ENCODE measurements at places on chromosomes 7 and 10.

DNA sequence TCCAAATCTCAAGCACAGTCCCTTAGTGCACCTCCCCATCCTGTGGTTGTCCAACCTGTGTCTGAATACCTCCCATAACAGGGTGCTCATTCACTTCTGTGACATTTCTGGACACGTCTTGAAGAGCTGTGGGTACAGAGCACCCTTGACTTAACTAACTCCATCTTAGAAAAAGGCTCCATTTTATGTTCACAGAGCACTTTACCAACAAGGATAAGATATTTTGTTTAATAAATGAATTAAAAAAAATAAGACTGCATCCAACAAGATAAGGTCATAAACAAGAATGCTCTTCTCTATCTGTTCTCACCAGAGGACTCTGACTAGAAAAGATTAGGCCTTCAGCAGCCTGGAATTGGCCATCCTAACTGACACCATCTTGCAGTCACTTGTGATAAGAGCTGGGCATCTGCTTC is 335.2 kb upstream of the ZNF32 start:
- no peak for DNase-seq

- no peak for DNase-seq
Measured at GRCh38 chr7:84113286-84113685, 81.3 kb downstream of the SEMA3A start.

DNA sequence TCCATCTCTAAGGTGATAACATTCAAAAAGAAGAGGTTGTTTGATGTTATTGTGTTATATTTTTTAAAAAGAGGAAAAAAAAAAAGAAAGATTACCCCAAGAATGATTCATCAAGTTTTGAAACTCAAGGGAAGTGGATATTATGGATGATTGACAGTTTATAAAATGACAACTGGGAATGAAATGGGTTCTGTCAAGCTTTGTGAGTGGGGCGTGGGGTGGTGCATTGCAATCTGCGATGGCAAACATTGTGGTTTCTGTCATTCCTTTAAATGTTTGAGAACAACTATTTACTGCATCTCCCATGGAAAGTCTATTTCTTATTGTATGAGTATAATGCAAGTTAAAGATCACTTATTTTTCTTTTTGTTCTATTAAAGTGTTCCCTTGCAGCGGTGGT is 297.0 kb downstream of the CCDC3 start:
- no peak for DNase-seq

GRCh38 chr7:43873300-43873699 is 4.0 kb upstream of the MRPS24 start:
- no peak for DNase-seq

- no peak for DNase-seq
Measured at GRCh38 chr10:14703631-14704001, 71.1 kb downstream of the FAM107B start.

DNA sequence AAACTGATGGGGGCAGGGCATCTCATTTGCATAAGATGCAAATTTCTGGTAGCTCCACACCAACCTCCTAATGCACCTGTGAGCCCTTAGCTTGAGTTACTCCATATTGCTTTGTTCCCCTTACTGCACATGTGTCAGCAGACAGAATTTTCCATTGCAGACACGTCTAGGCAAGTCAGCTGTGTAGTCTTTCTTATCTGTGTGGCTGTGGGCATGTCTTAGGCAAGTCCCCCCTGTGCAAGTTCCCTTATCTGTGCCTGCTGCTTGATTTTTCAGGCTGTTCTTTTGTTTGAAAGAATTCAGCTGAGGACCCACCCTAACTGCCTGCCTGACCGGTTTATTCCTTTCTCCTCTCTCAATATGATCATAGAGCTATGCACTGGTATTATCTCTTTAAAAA is 28.5 kb upstream of the TRIM24 start:
- DNase-seq, result no peak

DNA sequence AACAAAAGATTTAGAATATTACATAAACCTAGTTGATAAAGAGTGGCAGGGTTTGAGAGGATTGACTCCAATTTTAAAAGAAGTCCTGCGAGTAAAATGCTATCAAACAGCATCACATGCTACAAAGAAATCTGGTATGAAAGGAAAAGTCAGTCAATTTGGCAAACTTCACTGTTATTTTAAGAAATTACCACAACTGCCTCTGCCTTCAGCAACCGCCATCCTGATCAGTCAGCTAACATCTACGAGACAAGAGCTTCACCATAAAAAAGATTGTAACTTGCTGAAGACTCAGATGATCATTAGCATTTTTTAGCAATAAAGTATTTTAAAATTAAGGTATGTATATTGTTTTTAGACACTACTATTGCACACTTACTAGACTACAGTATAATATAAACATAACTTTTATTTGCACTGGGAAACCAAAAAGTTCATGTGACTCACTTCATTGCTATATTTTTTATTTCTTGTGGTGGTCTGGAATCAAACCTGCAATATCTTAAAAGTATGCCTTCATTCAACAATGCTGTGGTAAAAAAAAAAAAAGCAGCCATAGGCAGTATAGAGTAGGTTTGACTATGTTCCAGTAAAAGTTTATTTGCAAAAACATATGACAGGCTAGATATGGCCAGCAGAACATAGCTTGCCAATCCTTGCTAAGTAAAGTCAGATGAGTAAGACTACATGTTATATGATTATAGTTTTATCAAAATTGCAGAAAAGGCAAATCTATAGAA is 74.4 kb downstream of the GLCCI1 start:
- DNase-seq, result no peak

- no peak for DNase-seq
Measured at GRCh38 chr7:143043391-143043790, 8.8 kb upstream of the OR6V1 start.

DNA sequence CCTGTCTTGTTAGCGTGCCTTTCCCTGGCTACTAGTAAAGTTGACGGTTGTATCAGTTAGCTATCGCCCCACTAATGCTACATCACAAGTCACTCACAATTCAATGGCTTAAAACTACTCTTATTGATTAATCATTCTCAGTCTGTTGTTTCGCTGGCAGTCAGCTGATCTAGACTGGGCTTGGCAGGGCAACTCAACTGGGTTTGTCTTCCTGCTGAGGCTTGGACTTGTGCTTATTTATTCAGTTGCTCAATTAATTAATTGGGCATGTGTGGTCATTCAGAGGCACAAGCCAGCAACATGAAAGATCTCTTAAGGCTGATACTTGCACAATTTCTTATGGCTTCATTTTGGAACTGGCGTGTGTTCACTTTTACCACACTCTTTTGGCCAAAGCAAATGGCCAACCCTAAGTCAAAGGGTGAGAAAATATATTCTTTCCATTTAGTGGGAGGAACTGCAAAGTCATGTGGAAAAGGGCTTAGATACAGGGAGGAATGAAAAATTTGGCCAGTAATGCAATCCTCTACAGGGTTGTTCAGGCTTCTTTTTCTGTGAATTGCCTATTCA is 333.5 kb downstream of the GPR37 start:
- no peak for DNase-seq

GRCh38 chr10:51638737-51639136 is 60.7 kb downstream of the CSTF2T start:
- no peak for DNase-seq

DNA sequence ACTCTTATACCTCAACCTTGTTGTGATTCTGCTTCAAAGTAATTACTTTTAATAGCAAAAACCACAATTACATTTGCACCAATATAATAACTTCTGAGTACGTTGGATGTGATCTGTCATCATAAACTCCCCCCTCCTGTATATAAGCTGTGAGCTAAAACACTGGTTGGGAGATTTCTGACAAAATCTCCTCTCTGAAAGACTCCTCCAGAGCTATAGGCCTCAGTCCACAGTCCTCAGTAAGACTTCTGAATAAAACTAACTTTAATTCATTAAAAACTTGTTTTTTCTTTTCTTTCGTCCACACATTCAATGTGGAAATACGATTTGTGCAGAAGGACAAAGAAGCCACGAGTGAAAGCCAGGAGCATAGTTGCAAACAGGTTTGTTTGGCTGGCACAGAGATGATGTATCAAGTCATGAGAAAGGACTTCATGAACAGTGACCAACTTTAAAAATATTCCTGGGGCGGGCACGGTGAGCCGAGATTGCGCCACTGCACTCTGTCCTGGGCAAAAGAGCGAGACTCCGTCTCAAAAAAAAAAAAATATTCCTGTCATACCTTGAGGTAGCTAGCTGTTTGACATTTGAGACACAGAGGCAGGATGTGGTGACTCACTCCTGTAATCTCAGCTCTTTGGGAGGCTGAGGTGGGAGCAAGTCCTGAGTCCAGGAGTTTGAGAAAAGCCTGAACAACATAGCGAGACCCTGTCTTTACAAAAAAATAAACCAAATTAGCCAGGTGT is 91.1 kb upstream of the ARHGAP21 start:
- DNase-seq, result no peak

- no peak for DNase-seq
Measured at GRCh38 chr10:387909-388660, 252.8 kb downstream of the ZMYND11 start.

- no peak for DNase-seq
Measured at GRCh38 chr7:50397320-50397970, 52.7 kb downstream of the FIGNL1 start.

- DNase-seq, result no peak
Measured at GRCh38 chr7:30780941-30781340, 9.7 kb downstream of the MINDY4 start.

DNA sequence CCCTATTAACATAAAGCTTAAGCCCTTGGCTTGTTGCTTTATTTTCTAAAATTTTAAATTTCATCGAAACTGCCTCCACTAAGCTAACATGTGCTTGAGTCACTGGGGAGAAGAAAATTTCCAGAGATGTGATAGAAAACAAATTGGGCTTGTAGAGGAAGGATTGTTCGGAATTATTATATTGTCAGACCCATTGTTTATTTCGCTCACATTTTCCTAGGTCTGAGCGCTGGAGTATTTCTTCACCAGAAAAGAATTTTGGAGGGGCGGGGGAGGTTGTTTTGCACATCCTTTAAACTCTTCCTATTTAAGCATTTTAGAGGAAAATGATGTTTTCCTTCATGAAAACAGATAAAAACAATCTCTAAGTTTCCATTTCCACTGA is 29.1 kb downstream of the CELF2 start:
- DNase-seq, result no peak

- no peak for DNase-seq
Measured at GRCh38 chr7:22270371-22270770, 86.6 kb downstream of the RAPGEF5 start.

DNA sequence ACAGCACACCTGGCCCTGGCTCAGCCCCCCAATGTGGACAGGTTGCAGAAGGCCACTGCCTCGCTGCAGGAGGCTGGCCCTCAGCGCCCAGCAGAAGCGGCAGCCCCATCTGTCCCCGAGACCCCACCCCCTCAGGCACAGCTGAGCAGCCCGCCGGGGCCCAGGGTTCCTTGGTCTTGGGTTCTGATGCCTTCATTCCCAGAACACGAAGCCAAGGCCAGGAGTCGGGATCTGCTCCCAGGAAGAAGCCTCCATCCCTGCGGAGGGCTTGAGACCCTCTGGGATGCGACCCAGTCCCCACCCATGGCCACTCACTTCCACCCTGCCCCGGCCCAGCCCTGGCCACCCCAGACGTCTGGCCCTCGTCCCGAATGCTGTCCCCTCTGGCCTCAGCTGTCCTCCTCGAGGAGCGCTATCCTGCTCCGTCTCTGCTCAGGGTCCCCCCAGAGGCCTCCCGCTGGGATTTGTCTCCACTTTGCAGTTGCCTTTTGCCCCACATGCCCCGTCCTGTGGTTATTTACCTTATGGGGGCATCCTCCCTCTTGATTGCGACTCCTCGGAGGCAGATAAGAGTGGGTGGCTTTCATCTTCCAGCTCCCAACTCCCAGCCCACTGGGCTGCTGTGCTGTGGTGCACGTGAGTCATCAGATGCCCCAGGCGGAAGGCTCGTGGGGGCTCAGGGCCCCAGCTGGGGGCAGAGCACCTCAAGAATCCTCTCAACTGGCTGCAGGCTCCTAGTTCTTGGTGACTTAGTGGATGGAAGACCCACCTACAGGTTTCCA is 97.5 kb downstream of the MKI67 start:
- DNase-seq, result no peak
